Natural killer cell treated with Interleukin-12 subunit alpha and Interleukin-12 subunit beta and Interleukin-15 and Interleukin-18, amount 100 ng/mL, for 72 hours (primary cell): ENCODE measurements at places on chromosomes 4 and X.

GRCh38 chrX:139222511-139223200, 307.9 kb upstream of the F9 start:
- no peaks in the 10 kb centered on the region for H3K4me1 ChIP-seq
- no peak overlapping the region for H3K4me3 ChIP-seq
- no peak for DNase-seq
- peaks cover 26% of the 10 kb centered on the region for H3K27me3 ChIP-seq
- H3K36me3 ChIP-seq: no peaks in the 10 kb centered on the region

DNA sequence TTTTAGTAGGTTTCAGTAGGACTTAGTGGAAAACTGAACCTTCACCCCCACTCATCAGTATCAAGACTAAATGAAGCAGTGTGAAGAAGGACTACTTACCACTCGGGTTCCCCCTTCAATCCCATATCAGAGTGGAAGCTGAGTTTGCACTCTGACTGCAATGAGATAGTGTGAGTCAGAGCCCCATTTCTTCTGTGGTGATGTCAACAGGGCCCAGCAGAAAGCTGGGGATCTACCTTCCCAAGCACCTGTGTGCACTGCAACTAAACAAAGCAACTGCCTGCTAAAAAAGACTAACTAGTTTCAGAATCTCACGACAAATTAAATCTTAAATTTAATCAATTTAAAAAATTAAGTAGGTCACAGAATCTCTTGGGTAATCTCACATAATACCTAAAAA, 1837.0 kb upstream of the PCDH7 start:
- H3K27ac ChIP-seq: no peak overlapping the region
- no peaks in the 10 kb centered on the region for H3K36me3 ChIP-seq
- no peak overlapping the region for H3K4me3 ChIP-seq
- H3K27me3 ChIP-seq: no peaks in the 10 kb centered on the region
- no peaks in the 10 kb centered on the region for H3K4me1 ChIP-seq

DNA sequence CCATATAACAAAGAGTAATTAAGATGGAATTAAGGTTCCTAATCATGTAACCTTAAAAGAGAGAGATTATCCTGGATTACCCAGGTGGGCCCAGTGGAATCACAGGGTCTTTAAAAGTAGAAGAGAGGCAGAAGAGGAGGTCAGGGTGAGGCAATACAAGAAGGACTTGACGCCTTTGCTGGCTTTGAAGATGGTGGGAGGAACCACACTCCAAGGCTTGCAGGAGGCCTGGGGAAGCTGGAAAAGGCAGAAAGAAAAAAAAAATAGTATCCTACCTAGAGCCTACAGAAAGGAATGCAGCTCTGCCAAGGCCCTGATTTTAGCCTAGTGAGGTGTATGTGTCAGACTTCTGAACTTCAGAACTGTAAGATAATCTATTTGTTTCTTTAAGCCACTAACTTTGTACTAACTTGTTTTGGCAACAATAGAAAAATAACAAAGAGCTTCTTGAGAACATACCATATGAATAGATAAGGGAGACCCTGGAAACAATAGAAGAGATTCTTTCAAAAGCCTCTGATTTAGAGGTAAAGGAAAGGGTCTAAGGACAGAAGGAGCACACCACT, 229.9 kb upstream of the TTC29 start:
- H3K27me3 ChIP-seq: peaks cover 9% of the 10 kb centered on the region
- H3K27ac ChIP-seq: no peak overlapping the region
- H3K4me1 ChIP-seq: no peaks in the 10 kb centered on the region
- no peak for DNase-seq

GRCh38 chrX:74408304-74408703, 13.0 kb upstream of the SLC16A2 start:
- no peaks in the 10 kb centered on the region for H3K4me1 ChIP-seq
- no peaks in the 10 kb centered on the region for H3K36me3 ChIP-seq
- H3K27me3 ChIP-seq: peaks cover 22% of the 10 kb centered on the region
- H3K27ac ChIP-seq: no peak overlapping the region
- no peak for DNase-seq

- no peaks in the 10 kb centered on the region for H3K36me3 ChIP-seq
These were observed 4.3 kb downstream of the TMPRSS11D start for GRCh38 chr4:67879486-67879885.

GRCh38 chr4:98716796-98717195, 58.4 kb upstream of the TSPAN5 start:
- H3K4me1 ChIP-seq: no peaks in the 10 kb centered on the region
- H3K27me3 ChIP-seq: no peaks in the 10 kb centered on the region
- H3K4me3 ChIP-seq: no peak overlapping the region
- H3K36me3 ChIP-seq: peaks cover 5% of the 10 kb centered on the region
- DNase-seq: no peak
- no peak overlapping the region for H3K27ac ChIP-seq

GRCh38 chr4:85126991-85127591, 160.6 kb upstream of the WDFY3 start:
- H3K4me1 ChIP-seq: no peaks in the 10 kb centered on the region
- no peak for DNase-seq
- H3K4me3 ChIP-seq: no peak overlapping the region
- H3K27me3 ChIP-seq: no peaks in the 10 kb centered on the region
- no peak overlapping the region for H3K27ac ChIP-seq

GRCh38 chrX:112688242-112688641, 8.5 kb upstream of the LHFPL1 start:
- peaks cover 22% of the 10 kb centered on the region for H3K27me3 ChIP-seq
- H3K27ac ChIP-seq: no peak overlapping the region
- H3K36me3 ChIP-seq: no peaks in the 10 kb centered on the region
- H3K4me1 ChIP-seq: peaks cover 8% of the 10 kb centered on the region
- DNase-seq: no peak

GRCh38 chrX:136196691-136197155, 49.4 kb downstream of the FHL1 start:
- no peak for DNase-seq
- H3K4me3 ChIP-seq: no peak overlapping the region
- no peaks in the 10 kb centered on the region for H3K36me3 ChIP-seq
- H3K27ac ChIP-seq: no peak overlapping the region
- peaks cover 22% of the 10 kb centered on the region for H3K4me1 ChIP-seq
- H3K27me3 ChIP-seq: no peaks in the 10 kb centered on the region

DNA sequence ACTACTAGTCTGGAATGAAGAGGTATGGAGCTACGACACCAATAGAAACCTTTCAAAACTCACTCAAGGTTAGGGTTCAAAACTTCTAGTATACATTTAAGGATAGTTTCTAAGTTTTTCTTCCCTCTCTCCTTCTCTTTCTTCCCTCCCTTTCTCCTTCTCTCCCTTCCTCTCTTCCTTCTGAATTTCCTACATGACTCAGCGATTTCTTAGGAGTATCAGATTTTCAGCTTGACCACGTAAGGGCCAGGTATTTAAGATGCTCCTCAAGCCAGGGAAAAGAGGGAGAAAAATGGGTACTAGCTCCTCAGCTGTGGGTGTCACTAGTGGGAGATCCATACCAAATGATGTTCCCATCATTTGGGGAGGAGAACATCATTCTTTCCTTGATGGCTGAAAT, 55.9 kb upstream of the FTHL17 start:
- no peak overlapping the region for H3K4me3 ChIP-seq
- no peak overlapping the region for H3K27ac ChIP-seq
- H3K27me3 ChIP-seq: no peaks in the 10 kb centered on the region
- no peak for DNase-seq

DNA sequence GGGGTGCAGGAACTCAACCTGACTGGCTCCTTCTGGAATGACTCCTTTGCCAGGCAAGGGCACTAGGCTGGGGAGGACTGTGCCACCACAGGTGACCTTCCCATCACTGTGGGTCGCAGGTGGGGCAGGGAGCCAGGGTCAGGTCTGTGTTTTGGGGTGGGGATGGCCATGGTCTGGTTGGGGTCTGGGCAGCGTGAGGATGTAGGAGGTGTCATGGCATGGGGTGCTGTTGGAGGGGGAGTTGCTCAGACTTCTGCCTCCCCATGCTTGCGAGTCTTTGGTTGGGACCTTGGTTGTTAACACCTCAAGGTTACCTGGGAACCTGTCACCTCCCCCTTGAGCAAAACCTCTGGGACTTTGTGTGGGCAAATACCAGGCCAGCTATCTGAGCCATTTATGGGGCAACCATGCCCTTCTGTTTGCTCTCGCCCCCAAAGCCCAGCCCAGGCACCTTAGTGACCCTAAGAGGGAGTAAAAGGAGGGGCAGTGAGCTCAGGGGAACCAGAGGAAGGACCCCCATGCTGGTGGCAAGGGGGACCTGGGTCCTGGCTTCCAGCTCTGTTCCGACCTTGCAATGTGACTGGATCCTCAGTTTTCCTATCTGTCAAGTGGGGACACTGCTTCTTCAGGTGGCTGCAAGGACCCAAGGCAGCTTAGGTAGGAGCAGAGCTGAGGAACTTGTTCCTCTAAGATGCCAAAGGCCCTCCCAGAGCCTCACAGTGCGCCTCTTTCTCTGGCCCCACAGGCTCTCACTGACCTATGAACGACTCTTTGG, 2.4 kb upstream of the GDI1 start:
- H3K4me3 ChIP-seq: no peak overlapping the region
- no peaks in the 10 kb centered on the region for H3K36me3 ChIP-seq
- DNase-seq: no peak
- no peak overlapping the region for H3K27ac ChIP-seq

DNA sequence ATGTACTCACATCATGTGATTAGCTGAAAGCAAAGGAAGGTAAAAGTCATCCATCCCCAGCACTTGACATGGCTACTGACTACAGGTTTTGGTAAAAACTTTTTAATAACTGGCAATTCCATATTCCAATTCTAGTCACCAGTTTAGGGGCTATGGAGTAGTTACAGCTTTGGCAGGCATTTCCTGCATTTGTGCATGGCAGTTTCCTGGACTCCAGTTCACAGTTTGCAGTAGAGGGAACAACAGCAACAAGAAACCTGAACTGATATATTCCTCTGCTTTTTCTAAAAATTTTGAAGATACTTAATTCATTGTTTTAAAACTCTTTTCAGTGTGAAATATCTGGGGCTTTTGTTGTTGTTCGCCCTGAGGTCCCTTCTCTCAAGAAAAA, 184.3 kb downstream of the PPP3CA start:
- no peak overlapping the region for H3K4me3 ChIP-seq
- H3K27me3 ChIP-seq: no peaks in the 10 kb centered on the region
- no peak for DNase-seq
- no peak overlapping the region for H3K27ac ChIP-seq
- H3K4me1 ChIP-seq: peaks cover 12% of the 10 kb centered on the region
- no peaks in the 10 kb centered on the region for H3K36me3 ChIP-seq

GRCh38 chr4:113766882-113767281, 5.3 kb upstream of the CAMK2D start:
- peaks cover 2% of the 10 kb centered on the region for H3K27me3 ChIP-seq
- H3K4me3 ChIP-seq: no peak overlapping the region
- no peak for DNase-seq
- H3K27ac ChIP-seq: no peak overlapping the region
- H3K36me3 ChIP-seq: no peaks in the 10 kb centered on the region

DNA sequence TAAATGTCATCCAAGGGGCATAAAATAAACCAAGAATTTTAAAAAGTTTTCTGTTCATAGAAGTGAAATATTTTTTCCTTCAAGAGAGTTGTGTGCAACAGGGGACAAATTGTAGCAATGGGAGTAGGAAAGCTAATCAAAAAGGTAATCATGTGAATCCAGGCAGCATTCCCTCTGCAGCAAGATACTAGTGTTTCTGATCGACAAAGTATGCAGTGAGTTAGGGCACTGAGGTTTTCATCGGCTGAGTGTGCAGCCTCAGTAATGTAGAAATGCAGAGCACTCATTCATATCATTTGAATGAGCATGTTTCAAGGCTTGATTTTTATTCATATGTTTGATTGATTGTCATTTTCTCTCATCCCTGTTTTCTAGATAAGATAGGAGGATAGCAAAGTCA, 321.7 kb downstream of the PCDH7 start:
- H3K4me1 ChIP-seq: no peaks in the 10 kb centered on the region
- H3K36me3 ChIP-seq: peaks cover 6% of the 10 kb centered on the region
- H3K4me3 ChIP-seq: no peak overlapping the region
- no peaks in the 10 kb centered on the region for H3K27me3 ChIP-seq
- no peak overlapping the region for H3K27ac ChIP-seq

DNA sequence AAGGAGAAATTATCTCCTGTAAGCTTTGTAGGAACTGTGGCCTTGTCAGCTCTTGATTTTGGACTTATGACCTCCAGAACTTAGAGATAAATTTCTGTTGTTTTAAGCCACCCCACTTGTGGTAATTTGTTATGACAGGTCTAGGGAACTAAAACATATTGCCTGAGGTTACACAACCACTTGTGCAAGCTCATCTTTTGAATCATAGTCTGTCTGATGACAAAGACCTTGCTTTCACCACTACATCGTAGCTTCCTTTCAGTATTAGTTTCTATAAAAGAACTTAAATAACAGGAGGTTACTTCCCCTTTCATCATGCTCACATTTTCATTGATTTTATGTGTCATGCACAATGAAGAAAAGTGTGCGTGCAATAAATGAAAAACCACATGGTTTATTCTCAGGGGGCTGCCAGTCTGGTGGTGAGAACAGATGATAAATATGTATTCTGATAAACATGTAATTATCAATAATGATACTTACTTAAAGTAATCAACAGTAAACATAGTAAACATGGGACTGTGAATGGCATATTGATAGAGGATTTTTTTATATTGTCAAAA, 690.0 kb upstream of the HS3ST1 start:
- H3K27me3 ChIP-seq: no peaks in the 10 kb centered on the region
- no peaks in the 10 kb centered on the region for H3K4me1 ChIP-seq
- peaks cover 15% of the 10 kb centered on the region for H3K36me3 ChIP-seq
- no peak overlapping the region for H3K27ac ChIP-seq

DNA sequence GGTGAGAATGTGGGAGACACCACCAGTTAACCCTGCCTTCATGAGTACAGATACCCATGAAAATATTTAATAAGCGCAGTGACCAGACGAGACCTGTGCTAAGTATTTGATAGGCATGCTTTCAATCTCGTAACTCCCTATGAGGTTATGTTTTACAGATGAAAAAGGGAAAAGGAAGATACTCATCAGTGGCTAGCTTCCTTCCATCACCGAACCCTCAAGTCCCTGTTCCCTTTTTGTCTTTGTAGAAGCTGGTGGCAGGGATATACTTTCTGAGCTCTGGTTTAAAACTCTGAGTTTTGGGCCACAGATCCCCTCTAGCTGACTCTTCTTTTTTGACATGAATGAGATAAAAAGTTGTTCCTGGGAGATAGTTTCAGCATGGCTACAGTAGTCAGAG, 26.3 kb downstream of the AFF1 start:
- H3K4me3 ChIP-seq: peak overlapping the region; percentile 70
- no peaks in the 10 kb centered on the region for H3K27me3 ChIP-seq
- H3K4me1 ChIP-seq: peaks cover 22% of the 10 kb centered on the region
- peak overlapping the region; percentile 81 for H3K27ac ChIP-seq
- no peaks in the 10 kb centered on the region for H3K36me3 ChIP-seq
- no peak for DNase-seq

DNA sequence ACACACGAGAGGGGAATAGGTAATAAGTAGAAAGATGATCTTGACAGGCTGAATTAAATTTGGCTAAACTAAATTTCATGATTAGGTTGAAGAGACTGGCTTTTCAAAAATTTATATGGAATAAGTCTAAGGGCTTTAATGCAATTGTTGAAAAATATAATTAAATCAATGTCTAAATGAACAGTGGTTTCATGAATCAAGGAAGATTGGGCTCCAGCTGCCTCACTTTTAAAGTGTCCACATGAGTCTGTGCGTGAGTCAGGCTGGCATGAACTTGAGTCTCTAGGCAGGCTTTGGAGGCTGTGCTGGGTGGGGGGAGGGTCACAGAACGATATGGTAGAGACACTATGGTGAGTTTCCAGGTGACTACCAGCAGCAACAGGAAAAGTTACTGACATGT, 111.9 kb downstream of the SORBS2 start:
- H3K4me1 ChIP-seq: no peaks in the 10 kb centered on the region
- no peaks in the 10 kb centered on the region for H3K36me3 ChIP-seq
- DNase-seq: no peak
- no peak overlapping the region for H3K4me3 ChIP-seq
- H3K27ac ChIP-seq: no peak overlapping the region
- H3K27me3 ChIP-seq: peaks cover 6% of the 10 kb centered on the region

- H3K36me3 ChIP-seq: no peaks in the 10 kb centered on the region
- H3K4me3 ChIP-seq: no peak overlapping the region
- H3K27me3 ChIP-seq: peaks cover 11% of the 10 kb centered on the region
- H3K27ac ChIP-seq: no peak overlapping the region
- no peak for DNase-seq
These were observed 91.1 kb upstream of the KIT start for GRCh38 chr4:54566608-54567007.
